Endothelial cell of umbilical vein (primary cell): ENCODE measurements at places on chromosomes 6 and 20.

DNA sequence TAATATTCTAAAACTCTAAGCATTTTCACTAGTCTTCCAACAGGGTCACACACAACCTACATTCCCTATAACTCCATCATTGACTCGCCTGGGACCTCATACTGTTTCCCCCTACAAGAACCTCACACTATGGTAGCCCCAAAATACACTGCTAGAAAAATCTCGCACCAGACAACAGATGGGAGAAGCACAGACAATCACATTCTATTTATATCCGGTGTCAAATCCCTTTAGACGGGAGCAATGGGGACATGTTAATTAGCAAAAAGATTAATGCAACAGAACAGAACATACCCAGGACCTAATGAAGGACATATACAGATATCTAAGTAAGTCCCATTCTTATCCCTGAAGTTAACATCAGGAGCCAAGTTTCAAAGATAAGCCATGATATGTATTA lies 33.6 kb downstream of the TMX4 start:
- no peak for DNase-seq

- peak; percentile 79 for DNase-seq
Measured at GRCh38 chr20:11891776-11892545, 25.7 kb upstream of the BTBD3 start.

GRCh38 chr6:34562350-34562749 lies 6.2 kb upstream of the SPDEF start:
- no peak for DNase-seq

- DNase-seq, result no peak
Measured at GRCh38 chr20:8335495-8336195, 203.6 kb downstream of the PLCB1 start.

GRCh38 chr20:50861012-50861411 lies 66.2 kb downstream of the BCAS4 start:
- no peak for DNase-seq

DNA sequence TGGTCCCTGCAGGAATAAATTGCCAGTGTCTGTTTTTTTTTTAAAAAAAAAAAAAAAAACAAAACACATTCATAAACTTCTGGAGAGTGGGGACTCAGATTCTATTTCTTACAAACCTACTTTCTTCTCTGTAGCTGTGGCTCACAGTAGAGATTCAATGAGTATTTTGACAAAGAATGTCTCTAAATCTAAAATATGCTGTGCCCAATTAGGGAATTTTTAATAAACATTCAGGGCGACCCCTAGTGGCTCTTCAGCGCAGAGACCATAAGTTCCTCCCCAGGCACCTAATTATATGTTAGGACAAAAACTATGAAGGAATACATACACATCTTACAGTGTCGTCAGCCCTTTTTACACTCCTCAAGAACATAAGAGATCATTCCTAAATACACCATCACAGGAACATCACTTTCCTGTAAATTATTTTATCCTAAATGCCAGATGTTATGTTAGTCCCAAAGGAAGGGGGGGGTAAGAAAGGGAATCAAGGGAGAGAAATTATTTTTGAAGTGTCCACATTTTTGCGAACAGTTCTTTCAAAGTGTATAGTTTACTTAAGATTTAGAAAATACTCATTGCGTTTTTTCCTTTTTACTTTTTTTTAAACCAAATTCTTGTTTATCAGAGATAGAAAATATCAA lies 21.8 kb upstream of the NAA20 start:
- DNase-seq, result peak; percentile 65

DNA sequence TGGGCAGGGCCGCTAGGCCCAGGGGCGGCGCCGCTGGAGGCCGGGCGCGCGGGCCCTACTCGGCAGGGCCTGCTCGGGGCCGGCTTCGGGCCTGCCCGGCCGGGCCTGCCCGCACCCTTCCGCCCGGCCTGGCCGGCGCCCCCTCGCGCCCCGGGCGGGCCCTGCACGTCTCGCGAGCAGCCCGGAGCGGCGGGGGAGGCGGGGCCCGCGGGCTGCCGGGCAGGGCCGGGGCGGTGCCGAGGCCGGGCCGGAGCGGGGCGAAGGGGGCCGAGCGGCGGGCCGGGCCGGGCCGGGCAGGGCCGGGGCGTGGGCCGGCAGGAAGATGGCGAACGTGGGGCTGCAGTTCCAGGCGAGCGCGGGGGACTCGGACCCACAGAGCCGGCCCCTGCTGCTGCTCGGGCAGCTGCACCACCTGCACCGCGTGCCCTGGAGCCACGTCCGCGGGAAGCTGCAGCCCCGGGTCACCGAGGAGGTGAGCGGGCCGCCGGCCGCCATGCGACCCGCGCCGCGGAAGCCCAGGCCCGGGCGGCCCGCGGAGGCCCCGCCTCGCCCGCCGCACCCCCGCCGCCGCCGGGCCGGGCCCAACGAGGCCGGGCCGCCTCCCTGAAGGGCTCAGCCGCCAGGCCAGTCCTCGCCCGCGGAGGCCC lies at the start of gene NPEPL1:
TSS of gene NPEPL1 (plus strand) at position 222 of the 647 bp plus-strand sequence. CDS start at position 323, 101 bp downstream.
- DNase-seq, result peak; percentile 45

DNA sequence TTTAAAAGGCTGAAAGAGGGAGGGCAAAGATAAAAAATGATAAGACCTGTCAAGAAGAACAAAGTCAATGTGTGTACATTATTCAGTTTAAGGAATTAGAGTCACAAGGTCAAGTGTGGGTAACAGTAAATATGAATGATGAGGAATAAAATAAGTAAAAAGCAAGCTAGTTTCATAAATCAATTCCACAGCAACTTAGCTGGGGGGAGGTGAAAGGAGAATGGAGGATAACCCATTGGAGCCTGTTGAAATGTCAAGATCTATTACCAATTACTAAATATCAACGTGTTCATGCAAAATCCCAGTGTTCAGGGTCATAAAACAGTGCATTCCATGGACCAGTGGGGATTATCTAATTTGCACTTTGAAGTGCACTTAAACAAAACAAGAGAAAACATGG lies 242.9 kb downstream of the TBX18 start:
- DNase-seq, result no peak

- DNase-seq, result peak; percentile 75
Measured at GRCh38 chr6:83514866-83515466, 2.6 kb downstream of the PRSS35 start.

- no peak for DNase-seq
Measured at GRCh38 chr6:98980819-98981218, 33.1 kb upstream of the FBXL4 start.

GRCh38 chr20:25389401-25389857 lies 1.2 kb downstream of the ABHD12 start:
- peak; percentile 48 for DNase-seq

GRCh38 chr6:84905823-84906222 lies 141.4 kb upstream of the TBX18 start:
- no peak for DNase-seq

GRCh38 chr6:108118810-108119768 lies 44.5 kb upstream of the OSTM1 start:
- peak; percentile 30 for DNase-seq

- no peak for DNase-seq
Measured at GRCh38 chr6:30900863-30901417, 7.1 kb upstream of the GTF2H4 start.

GRCh38 chr6:13436399-13437217 lies 50.8 kb downstream of the GFOD1 start:
- no peak for DNase-seq

GRCh38 chr6:15255909-15256395 lies 10.1 kb downstream of the JARID2 start:
- DNase-seq, result no peak

- DNase-seq, result no peak
Measured at GRCh38 chr20:689348-689747, 13.7 kb upstream of the SCRT2 start.

DNA sequence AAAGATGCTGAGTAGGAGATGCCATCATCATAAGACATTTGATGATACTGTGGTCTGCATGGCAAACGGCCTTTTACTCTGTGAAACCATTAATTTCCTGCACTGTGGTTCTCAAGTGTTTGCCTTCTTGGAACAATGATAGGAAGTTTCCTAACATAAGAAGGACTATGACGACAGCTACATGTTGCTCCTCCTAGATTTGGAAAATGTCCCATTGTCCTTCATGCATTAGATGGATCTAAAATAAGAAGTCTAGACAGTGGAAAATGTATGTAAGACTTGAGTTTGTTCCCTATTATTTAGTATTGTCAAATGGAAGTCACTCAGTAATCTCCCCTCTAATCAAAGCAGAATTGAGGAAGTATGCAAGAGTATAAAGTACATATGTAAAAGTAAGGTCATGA lies 98.5 kb upstream of the TMEM170B start:
- peak; percentile 91 for DNase-seq

DNA sequence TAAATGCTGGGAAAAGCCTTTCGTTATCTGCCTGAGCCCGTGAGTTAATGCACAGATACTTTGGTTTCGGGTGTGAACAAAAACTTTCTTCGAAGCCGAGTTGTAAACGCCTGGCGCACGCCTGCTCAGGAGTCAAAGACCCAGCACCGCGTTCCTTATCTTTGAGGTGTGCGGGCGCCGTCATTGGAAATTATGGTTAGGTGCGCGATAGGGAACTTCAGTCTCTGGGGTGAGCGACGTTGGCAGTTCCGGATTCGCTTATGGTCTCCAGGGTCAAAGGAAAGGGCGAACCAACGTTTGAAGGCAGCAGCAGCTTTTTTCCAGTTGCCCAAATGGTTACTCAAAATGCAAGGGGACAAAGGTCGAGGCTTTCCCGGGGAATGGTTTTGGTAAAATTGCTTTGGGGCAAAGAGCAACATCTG lies 853 bp downstream of the SLC22A3 start:
- DNase-seq, result no peak

GRCh38 chr6:139967497-139967896 lies 593.0 kb upstream of the CITED2 start:
- peak; percentile 55 for DNase-seq

GRCh38 chr6:149285626-149286025 lies 31.9 kb upstream of the TAB2 start:
- no peak for DNase-seq

DNA sequence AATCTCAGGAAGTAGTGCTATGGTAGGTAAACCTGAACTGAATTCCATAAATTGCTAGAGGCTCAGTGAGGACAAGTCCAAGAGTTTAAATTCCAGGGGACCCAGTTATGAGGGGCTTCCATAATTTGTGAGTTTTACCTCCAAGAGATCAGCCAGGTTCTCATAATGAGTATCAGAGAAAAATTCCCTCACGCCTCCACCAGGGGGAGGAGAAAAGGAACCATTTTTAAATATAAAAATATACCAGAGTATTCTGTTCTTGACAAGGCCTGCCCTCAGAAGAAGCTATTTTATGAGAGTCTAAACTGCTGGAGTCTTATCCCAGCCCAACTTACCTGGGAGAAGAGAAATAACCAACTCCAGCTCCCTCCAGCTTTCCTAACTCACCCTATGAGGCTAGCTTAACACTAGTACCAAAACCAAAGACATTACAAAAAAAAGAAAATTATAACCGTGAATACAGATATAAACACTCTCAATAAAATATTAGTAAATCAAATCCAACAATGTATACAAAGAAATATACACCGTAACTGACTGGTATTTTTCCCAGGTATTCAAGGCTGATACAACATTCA lies 158.7 kb downstream of the TFAP2A start:
- no peak for DNase-seq

- no peak for DNase-seq
Measured at GRCh38 chr6:132017942-132018341, 66.8 kb upstream of the CCN2 start.

- no peak for DNase-seq
Measured at GRCh38 chr6:18432180-18432579, 45.0 kb downstream of the RNF144B start.

DNA sequence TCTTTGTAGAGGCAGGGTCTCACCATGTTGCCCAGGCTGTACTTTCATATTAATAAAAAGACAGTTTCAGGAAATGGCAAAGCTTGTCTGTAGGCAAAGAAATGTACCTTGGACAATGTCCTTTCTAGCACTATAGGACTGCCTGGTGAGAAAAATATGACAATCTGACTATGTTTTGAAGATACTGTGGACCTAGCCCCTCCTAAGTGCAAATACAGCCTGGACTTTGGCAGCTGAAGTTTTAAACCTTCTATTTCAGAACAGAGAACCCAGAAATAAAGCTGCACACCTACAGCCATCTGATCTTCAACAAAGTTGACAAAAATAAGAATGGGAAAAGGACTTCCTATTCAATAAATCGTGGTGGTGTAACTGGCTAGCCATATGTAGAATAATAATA lies 18.9 kb upstream of the IL17A start:
- no peak for DNase-seq

DNA sequence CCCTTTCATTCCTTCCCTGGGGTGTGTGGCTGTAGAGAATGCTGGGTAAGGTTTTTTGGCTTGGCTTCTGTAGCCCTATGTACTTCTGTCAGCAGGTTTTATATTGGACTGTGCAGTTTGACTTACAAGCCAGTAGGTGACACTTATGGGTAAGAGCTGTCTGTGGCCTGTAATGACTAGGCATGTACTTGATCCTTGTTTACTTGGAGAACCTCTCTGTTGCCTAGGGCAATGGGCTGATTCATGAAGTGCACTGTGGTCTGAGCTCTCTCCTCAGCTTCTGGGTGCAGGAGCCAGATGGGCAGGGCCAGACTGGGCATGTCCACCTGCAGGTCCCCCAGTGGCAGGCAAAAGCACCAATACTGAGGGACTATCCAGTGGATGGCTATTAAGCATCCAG lies 544.6 kb downstream of the ADGRB3 start:
- DNase-seq, result no peak

DNA sequence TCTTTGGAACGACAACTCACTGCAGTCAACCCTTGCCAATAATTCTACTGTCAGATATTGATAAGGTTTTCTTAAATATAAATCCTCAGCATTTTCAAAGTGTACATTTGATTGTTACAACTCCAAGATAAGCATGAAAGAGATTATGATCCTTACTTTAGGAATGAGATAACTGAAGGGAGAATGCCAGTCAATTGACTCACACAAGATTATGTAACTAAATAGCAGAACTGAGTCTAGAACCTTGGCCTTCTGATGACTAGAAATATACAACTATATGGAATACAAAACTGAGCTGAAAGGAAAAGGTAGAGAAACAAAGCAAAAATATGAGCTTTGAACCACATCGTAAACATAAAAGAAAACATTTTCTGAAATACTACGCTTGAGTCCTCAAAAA lies 26.9 kb upstream of the STXBP5 start:
- DNase-seq, result no peak

GRCh38 chr6:31578184-31579118 lies 3.1 kb downstream of the TNF start:
- no peak for DNase-seq

GRCh38 chr6:286681-287488 lies 5.4 kb upstream of the DUSP22 start:
- no peak for DNase-seq

DNA sequence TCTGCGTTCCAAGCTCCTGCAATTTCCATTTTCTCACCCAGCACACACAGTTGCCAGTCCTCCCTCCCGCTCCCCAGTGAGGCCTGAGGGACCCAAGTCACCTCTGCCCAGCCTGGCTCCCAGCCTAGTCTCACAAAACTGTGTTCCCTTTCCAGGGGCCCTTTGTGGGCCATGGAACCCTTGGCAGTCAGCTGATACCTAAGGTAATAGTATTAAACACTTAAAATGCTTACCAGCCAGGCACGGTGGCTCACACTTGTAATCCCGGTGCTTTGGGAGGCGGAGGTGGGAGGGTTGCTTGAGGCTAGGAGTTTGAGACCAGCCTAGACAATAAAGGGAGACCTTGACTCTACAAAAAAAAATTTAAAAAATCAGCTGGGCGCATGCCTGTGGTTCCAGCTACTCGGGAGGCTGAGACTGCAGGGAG lies 3.2 kb upstream of the RBM38 start:
- DNase-seq, result no peak
